ENCODE measurements at places on chromosomes 1 and 21.
A peak's percentile ranks its signal among the peaks of the same experiment; 100 is the strongest.

- peak; percentile 14 for DNase-seq
Observed at GRCh38 chr1:156504438-156504813, 3.9 kb upstream of the MEF2D start.

- DNase-seq, result peak; percentile 67
Observed at GRCh38 chr1:99737016-99737415, 29.4 kb downstream of the FRRS1 start.

DNA sequence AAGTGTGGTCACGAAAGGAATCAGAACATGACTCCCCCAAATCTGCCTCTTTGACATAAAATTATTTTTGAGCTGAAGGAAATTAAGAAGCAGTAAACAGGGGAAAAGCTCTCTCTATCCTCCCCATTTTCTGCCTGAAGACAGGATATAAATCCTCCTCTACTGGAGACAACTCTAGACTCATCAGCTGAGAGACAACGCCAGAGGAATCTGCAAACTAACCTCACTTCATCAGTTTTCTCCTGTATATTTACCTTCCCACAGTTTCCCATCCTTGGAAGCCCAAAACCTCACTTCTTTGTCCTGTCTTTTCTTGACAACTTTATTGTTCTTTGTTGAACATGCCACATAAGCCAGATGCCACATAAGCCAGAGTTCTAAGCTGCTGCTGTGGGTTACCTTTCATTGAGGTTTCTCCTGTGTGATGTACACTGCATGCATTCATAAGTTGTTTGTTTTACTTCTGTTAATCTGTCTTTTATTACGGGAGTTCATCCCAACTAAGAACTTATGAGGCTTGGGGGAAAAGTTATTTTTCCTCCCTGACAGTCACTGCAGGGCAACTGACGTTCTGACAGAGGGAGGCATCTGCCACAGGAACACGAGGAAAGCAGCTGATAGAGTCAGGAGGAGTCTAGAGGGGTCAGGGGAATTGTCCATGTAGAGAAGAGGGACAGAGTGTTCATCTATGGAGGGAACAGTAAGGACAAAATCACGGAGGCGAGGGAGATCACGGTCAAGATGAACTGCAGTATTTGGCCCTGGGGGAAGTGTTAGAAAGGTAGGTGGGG, 19.2 kb downstream of the ST6GALNAC3 start:
- no peak for DNase-seq

- DNase-seq, result peak; percentile 45
Observed at GRCh38 chr1:7491109-7491817, 279.8 kb upstream of the VAMP3 start.

GRCh38 chr1:241605146-241605805, 34.9 kb downstream of the CHML start:
- no peak for DNase-seq

DNA sequence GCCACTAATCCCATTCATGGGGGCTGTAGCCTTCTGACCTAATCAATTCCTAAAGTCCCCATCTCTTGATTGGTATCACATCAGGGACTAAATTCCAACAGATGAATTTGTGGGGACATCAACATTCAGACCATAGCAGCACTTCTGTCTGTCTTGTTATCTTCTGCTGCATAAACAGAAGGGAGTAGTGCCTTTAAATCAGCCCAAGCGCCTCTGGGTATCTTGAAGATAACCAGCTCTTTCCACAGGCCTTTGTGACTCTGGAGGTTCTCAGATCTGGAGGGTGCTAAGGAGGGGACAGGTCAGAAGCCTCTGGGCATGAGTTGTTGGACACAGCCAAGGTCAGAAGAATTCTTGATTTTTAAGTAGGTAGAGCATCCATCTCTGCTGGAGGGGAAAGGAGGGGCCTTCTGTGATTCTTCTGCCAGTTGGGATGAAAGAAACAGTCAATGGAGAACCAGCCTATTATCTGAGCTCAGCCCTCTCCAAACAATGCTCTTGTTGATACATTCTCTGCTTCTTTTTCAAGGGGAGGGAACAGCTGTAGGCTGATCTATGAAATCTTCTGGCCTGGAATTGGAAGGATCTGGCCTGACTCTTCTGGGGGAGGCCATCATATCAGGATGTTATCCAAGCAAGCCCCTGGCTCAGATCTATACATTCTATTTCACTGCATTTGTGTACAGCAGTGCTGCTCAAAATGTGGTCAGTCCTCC, 31.3 kb upstream of the LRIG2 start:
- no peak for DNase-seq

DNA sequence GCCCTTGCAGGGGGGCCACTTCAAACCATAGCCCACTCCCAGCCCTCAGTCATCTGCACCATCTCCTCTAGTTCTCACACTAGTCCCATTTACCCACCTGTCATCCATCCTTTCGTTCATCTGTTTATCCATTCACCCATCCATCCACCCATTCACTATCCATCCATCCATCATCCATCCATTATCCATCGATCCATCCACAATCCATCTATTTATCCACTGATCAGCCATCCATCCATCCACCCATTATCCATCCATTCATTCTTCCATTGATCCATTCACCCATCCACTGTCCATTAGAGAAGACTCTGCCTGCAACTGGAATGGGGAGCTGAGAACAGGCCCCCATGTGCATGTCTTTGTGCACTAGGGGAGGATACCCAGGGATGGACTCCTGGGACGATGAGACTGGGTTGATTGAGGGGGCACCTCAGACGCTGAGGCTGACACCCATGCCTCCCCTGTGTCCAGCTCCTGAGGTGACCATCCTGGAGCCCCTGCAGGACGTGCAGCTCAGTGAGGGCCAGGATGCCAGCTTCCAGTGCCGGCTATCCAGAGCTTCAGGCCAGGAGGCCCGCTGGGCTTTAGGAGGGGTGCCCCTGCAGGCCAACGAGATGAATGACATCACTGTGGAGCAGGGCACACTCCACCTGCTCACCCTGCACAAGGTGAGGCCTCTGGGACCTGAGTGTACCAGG, 97.9 kb downstream of the TRIM11 start:
- DNase-seq, result no peak

- no peak for DNase-seq
Observed at GRCh38 chr1:46490406-46490655, 695 bp downstream of the DMBX1 start.

- peak; percentile 96 for DNase-seq
Observed at GRCh38 chr1:172343240-172344160, 77.0 kb upstream of the C1orf105 start.

GRCh38 chr1:55155522-55155921, 59.6 kb downstream of the USP24 start:
- DNase-seq, result peak; percentile 19

- DNase-seq, result peak; percentile 15
Observed at GRCh38 chr1:43557744-43558245, 27.1 kb downstream of the PTPRF start.

GRCh38 chr1:87061742-87062156, 147.3 kb downstream of the HS2ST1 start:
- DNase-seq, result peak; percentile 50

- no peak for DNase-seq
Observed at GRCh38 chr1:10897321-10897980, 101.0 kb upstream of the CASZ1 start.

GRCh38 chr1:58699011-58699762, 675 bp downstream of the MYSM1 start:
- no peak for DNase-seq

DNA sequence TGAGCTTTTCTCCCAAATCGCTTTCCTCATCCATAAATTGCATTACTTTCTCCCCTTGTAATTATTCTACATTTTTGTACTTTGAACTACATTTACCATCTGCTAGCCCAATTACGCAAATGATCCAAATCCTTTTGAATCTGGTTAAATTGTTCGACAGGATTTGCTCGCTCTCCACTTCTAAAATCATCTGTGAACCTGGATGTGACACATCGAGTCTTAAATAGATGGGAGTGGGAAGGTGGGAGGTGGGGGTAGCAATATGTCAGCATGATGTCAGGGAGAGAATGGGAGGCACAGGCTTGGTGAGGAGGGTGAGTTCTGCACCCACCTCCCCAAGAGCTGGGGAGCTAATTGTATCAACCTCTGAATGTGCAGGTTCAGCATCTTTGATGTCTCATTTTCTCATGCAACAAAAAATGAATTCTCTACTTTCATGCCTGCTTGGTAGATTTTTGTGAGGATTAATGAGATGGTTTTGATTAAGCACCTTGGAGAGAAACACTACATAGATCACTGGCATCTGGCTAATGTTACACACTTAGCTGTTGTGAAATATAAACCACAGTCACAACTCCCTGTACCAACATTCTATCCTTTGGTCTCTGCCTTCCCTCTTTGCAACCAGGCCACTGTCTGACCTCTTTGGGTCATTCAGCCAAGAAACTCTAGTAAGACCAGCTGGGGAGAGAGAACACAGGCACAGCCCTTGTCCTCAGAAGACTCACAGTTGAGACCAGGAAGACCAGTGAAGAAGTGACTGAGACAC, 165.1 kb downstream of the DAB1 start:
- DNase-seq, result peak; percentile 20

GRCh38 chr1:79312438-79312837, 305.9 kb upstream of the ADGRL4 start:
- DNase-seq, result no peak

DNA sequence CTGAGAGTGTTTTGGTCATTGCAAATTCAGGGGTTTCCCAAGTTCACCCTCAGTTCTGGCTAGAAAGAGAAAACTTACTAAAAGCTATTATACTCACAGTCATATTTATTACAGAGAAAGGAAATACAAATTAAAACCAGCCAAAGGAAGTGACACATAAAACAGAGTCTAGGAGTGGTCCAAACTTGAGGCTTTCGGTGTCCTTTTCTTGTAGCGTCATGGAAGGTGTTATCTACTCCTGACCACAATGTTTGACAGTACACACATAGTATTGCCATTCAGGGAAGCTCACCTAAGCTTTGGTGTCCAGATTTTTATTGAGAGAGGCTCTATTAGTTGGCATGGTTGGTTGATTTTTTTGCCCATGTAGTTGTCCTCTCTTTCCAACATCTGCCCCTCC, 59.0 kb downstream of the SLC35A3 start:
- DNase-seq, result no peak

GRCh38 chr1:186540521-186540920, 79.6 kb upstream of the PDC start:
- no peak for DNase-seq

- DNase-seq, result no peak
Observed at GRCh38 chr1:58284225-58284510, 262.4 kb downstream of the OMA1 start.

DNA sequence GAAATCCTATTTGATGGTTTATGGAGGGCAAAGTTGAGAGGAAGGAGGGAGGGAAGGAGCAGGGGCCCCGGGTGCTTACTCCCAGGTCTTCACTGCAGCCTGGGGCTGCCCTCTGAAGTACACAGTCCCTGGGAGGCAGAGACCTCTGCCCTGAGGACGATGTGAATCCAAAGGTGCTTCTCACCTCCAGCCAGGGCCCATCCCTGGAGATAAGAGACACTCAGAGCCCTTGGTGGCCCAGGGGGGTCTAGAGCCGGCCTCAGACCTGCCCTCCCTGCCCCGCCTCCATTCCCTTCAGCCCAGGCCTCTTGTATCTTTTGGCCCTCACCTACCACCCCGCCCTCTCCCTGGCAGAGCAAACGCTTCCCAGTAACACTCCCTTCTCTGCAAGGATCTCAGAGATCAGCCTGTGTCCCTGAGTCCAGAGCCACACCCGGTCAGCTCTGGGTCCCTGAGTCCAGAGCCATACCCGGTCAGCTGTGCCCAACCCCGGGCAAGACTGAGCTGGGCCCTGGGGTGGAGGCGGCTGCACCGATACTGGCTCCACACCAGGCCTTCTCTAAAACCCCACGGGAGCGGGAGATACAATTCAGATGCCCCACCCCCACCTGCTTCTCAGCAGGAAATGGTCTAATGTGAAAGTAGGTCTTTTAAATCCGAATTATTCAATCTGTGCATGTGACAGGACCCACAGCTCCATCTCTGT, 3.6 kb upstream of the GNB1 start:
- DNase-seq, result no peak

DNA sequence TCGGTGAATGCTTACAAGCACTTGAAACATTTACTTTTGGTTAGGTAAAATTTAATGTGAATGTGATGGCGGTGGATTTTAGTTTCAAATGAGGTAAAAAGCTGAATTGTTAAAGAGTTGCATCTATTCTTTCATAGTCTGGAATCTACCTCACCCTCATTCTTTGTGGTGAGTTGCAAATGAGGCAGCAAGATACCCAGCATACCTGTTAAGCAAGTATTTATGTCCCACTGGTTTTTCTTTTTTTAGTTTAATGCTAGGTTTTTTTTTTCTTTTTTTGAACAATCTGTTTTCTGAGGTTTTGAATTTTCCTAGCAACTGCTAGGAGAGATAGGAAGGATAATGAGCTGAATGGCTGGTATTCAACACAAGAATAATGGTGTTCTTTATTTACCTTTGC, 127.9 kb upstream of the CACYBP start:
- no peak for DNase-seq

All from fibroblast of skin of abdomen (primary cell).